ENCODE measurements at places on chromosomes 1 and 21.
A peak's percentile ranks its signal among the peaks of the same experiment; 100 is the strongest.

DNA sequence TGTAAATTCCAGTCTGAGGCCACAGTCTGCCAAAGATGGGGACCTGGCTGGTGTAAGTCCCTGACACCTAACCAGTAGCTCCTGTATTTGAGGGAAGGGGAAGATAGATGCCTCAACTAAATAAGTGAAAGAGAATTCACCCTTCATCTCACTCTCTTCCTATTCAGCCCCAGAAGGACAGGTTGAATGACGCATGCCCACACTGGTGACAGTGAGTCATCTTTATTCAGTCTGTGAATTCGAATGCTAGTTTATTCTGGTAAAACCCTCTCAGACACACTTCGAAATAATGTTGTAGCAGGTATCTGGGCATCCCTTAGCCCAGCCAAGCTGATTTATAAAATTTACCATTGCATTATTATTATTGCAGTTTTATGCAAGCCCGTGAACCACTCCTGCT, 617.0 kb upstream of the PRMT6 start:
- no peak for DNase-seq

GRCh38 chr1:218886101-218886871, 287.4 kb upstream of the LYPLAL1 start:
- no peak for DNase-seq

DNA sequence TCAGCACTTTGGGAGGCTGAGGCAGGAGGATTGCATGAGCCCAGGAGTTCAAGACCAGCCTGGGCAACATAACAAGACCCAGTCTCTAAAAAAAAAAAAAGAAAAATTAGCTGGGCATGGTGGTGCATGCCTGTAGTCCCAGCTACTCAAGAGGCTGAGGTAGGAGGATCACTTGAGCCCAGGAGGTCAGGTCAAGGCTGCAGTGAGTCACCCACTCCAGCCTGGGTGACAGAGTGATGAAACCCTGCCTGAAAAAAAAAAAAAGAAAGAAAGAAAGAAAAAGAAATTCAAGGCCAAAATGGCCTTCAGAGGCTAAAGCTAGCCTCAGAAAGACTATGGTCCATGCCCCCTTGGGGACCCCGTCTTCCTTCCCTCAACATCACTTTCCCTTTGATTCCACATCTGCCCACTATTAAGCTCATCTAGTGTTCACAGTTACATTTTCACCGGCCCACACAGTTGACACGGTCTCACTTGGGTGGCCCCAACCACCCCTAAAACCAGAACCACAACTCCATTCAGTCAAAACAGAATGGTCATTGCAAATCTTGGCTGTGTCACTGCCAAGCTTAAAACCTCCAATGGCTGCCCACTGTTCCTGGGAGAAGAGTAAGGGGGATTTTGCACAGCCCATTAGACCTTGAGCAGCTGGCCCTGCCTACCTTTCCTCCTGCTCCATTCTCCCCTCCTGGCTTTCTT, 2.1 kb upstream of the CAPN8 start:
- DNase-seq, result no peak

DNA sequence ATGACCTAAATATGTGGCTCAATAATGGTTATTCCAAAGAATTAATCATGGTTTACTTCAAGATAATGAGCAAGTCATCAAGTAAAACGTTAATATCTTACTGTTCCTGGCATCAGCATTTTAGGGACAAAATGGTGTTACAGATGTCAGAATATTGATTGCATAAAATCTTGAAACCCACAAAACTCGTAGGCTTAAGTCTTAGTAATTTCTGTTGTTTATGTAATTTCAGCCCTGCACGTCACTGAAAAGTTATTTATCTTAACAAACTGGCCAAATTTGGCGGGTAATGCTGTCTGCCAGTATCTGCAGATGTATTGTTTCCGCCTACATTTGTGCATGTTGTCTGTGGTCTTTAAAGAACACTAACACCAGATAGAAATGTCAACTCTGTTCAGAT, 25.8 kb downstream of the CDC7 start:
- no peak for DNase-seq

- peak; percentile 35 for DNase-seq
Measured at GRCh38 chr1:183417772-183418491, at the start of gene NMNAT2. TSS of gene NMNAT2 (minus strand) at chr1:183418380. CDS start at chr1:183418267, 113 bp downstream.

DNA sequence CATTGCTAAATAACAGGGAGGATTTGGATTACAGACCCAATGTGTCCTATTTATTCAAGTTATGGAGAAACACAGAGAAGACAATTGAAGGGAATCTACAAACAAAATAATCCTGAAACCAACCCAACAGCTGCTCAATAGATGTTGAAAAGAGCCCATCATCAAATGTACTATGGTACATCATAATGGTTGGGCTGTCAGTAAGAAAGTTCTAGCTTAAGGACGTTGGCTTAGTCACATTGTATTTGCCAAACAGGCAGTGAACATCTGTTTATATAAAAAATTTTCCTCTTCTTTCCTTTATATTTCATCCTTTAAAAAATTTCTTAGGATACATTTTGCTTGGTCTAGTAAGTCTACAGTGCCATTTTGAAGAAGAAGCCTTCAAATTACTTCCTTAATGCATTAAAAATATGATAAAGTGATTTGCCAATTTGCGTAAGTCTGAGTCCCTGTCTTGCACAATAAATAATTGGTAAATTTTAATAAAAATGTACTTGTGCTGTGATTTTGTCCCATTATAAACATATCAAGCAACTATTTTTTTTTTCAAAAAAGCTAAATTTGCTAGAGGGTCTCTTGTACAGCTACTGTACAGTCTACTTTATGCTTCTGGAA, 14.4 kb downstream of the MAP3K7CL start:
- no peak for DNase-seq

GRCh38 chr1:38625939-38626338, 233.6 kb downstream of the RRAGC start:
- no peak for DNase-seq

DNA sequence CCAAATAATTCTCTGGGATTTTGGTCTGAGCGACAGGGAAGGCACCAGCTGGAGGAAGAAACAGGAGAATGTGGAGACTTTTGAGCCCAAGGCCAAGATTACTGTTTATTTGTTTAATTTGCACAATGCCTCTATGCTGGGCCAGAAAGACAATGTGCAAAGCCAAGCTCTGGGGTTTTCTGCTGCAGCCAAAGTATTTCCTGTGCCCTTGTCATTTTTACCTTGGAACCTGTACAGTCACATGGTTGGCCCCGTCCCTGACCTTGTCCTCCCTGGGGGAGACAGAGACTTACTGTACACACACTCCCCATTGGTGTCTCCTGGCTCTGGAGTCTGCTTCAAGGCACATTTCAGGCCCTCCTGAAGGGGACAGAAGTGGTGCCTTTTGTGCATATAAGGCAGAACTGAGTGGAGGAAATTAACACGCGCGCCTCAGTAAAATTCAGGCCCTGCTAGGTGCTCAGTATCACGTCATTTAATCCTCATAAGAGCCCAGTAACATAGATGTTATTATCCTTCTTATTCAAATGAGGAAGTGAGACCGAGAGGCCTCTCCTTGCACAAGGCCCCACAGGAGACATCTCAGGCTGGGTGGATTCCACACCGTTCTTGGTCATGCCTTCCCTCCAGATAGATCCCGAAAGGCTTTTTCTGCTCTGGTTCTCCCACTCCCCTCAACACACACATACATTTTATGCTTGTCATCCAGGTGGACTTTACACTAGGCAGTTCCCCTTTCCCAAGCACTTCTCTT, 21.1 kb downstream of the C1orf115 start:
- DNase-seq, result no peak

- no peak for DNase-seq
Measured at GRCh38 chr1:218317061-218317460, 28.1 kb upstream of the TGFB2 start.

DNA sequence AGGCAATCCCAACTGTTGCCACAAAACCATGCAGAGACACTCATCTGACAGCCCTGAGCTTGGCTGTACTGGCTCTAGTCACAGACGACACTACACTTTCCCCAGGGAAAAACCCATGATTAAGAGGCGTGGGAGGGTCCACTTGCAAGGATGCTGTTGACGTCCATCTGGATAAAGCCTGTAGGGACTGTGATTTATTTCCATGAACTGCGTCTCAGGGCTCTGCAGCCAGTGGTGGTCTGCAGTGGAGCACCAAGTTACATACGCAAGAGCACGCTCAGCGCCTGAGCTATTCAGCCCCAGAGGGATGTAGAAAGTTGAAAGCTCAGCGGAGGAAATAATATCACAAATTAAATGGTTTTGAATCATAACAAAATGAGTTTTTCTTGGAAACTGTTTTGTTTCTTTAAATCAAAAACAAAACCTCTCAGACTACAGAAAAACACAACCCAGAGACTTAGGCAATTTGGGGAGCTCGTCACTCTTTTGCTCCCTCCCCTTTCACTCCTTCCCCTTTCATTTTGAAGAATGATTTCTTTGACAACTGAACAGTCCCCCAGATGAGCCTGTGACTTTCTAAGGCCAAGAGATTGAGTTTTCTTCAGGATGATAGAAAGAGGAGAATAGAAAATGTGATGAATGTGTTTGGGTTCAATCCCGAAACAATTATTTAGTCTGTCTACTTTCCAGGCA, 71.2 kb downstream of the NGF start:
- no peak for DNase-seq

DNA sequence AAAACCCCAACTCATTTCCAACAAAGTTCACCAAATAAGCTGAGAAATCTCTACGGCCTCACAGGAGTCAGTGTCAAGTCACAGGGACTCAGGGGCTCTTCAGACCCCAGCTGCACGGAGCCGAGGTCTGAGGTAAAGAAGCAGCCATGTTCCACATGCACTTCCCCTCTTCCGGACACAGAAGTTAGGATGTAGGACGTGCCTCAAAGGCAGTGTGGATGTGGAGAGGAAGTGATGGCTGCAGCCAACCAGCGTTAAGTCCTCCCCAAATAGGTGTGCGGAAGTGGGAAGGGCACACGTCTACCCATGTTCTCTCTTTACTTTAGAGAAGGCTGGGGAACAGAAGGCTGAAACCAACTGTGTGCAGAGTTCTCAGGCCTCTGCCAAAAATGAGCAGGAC, 14.6 kb upstream of the NCF2 start:
- no peak for DNase-seq

GRCh38 chr1:208044589-208045462, 133.9 kb upstream of the CD34 start:
- DNase-seq, result peak; percentile 39

DNA sequence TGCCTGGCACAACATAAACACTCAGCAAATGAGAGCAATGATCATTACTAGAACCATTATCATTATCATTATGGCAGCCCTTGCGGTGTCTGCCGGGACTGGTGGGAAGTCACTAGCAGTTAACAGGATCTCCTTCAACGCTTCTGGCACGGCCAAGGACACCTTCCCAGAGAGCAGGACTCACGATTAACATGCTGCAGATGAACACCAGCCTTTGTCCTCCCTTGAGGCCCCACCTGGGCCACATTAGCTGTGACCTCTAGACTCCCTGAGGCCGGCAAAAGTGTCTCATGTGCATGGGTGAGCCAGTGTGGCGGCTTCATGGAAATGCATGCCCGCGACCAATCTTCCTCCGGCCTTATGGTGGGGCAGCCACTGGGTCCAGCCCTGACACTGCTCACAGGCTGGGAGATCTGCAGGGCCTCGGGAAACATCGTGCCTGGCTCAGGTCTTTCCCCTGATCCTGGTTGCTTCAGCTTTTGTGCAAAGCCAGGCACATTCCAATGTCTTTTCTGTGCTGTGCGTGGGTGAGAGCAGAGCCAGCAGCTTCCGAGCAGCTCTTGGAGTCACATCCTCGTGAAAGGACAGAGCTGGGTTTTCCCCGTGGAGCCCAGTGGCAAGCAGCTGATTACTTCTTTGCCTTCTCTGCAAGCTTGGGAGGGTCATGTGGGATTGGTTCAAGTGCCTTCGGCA, 107.3 kb downstream of the HMGB4 start:
- no peak for DNase-seq
